NCI-H1092 (cell line): ENCODE measurements at places on chromosomes 5 and 9.

- DNase-seq = no peak
Measured at GRCh38 chr5:128378632-128379031, 159.4 kb downstream of the FBN2 start.

GRCh38 chr5:170769246-170769645 is 14.3 kb upstream of the GABRP start:
- DNase-seq = no peak

GRCh38 chr9:131977109-131977838 is 102.4 kb downstream of the MED27 start:
- no peak for DNase-seq

DNA sequence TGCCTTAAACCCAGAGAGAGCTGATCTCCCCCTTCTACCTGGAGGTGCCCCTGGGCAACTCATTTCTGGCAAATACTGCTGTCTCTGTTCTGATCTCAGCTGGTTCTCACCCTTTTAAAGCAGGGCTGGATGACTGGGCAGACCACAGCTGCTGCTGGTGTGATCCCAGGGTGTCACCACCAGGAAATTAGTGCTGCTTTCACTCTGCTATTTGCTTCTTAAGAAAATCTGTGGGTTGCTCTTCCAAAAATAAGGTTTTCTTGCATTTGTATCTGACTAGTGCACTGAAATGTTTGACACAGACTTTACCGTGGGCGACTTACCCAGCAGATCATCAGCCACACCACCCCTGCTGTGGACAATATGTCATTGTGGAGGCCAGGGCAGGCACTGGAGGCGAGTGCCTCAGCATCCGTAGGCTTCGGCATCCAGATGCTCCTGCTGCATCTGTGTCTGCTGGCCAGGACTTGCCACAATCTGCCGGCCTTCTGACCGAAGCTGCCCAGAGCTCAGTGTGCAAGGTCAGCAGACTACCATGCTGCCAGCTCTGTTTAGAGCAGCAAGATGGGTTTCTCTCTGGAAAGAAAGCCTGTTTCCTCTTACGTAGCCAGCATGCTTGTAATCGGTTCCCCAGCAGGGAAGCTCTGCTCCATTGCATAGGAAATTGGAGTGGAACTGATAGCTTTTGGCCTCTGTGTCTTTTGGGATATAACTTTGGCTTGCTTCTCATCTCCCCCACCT is 13.6 kb downstream of the ARHGAP26 start:
- no peak for DNase-seq

GRCh38 chr9:117083559-117083958 is 331.3 kb downstream of the ASTN2 start:
- DNase-seq = no peak

- DNase-seq = no peak
Measured at GRCh38 chr5:179318221-179318955, 26.9 kb downstream of the ADAMTS2 start.

DNA sequence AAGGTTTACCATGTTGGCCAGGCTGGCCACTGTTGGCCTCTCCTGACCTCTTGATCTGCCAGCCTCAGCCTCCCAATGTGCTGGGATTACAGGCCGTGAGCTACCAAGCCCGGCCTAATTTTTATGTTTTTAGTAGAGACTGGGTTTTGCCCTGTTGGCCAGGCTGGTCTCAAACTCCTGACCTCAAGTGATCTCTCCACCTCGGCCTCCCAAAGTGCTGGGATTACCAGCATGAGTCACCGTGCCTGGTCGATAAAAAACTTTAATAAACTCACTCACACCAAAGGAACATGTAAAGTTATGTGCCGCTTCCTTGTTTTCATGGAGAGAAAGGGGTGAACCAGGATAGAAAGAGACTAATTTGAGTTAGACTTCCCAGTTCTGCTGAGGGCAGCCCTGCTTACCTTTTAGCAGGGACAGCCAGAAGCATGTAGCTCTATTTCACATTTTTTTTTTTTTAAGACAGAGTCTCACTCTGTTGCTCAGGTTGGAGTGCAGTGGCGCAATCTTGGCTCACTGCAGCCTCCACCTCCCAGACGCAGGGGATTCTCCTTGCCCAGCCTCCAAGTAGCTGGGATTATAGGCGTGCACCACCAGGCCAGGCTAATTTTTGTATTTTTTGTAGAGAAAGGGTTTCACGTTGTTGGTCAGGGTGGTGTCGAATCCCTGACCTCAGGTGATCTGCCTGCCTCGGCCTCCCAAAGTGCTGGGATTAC is 11.4 kb upstream of the HAUS6 start:
- DNase-seq = no peak

DNA sequence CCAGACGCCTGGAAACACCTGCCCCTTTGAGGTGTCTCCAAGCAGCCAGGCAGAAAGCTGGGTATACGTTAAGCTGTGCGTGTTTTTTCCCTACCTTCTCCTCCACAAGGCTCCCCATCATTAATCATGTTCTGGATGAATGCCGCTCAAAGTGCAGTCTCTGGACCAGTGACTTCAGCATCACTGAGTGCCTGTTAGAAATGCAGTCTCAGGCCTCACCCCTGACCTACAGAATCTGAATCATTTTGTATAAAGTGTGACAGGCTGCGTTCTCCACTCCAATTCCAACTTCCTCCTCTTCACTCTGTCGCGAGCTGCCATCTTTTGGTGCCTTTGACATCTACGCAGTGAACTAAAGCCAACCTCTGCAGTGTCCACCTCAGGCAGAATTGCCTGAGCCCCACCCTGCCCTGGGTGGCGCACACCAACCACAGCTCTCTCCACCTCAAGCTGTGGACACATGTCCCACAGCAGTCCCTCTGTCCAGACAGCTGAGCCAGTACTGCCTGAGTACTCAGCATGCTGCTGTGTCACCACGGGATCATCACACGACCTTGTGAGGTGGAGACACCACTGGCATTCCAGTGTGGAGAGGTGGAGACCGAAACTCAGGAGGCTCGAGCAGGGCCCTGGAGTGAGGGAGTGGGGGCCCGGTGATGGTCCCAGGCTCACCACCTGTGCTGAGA is 14.2 kb downstream of the PTPN3 start:
- no peak for DNase-seq

GRCh38 chr9:1018121-1018520 is 32.0 kb upstream of the DMRT2 start:
- no peak for DNase-seq

GRCh38 chr9:3916984-3917383 is 382.9 kb downstream of the GLIS3 start:
- no peak for DNase-seq

DNA sequence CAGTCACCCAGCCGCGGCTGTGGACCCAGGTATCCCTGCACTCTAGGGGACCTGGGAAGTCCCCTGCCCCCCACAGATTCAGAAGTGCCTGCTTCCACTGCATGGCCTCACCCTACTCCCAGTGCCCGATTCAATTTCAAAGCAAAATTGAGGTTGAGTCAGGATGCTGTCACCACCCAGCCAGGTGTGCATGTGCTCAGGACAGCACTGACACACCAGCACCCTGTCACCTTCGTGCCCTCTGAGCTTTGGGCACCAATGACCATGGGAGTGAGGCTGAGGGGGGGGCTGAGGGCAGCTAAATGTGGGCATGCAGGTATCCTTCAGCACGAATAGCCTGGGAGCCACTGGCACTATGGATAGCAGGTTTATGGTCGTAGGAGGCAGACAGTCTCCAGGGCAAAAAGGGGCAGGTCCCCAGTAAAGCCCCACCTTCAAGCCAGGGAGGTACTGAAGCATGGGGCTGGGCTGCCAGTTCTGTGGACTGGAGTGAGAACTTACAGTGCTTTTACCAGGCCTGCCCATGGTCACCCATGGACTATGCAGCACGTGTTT is 1151.6 kb upstream of the CDH6 start:
- DNase-seq = no peak

- DNase-seq = no peak
Measured at GRCh38 chr5:147821766-147822165, 9.7 kb downstream of the SPINK1 start.

- DNase-seq = no peak
Measured at GRCh38 chr5:149162401-149163084, 21.2 kb downstream of the ABLIM3 start.

- no peak for DNase-seq
Measured at GRCh38 chr9:33426843-33427293, 20.5 kb downstream of the AQP3 start.

- no peak for DNase-seq
Measured at GRCh38 chr5:135062216-135063055, 28.4 kb upstream of the PITX1 start.

DNA sequence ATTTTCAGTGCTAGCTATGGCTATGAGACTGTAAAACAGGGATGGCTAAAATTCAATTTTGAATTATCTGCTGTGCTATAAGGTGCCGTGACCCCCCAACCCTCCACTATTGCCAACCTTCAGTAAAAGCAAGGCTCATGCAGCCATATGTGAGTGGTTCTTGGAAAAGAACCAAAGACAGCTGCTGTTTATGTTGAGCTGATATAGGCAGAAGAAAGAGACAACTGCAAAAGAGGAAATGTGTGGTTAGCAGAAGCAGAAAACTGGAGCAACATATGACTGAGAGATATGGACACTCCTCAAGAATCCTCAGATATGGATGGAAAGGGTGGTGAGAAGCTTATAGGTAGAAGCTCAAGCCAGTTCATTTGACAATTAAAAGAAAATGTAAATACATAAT is 200.3 kb downstream of the TLE1 start:
- no peak for DNase-seq

DNA sequence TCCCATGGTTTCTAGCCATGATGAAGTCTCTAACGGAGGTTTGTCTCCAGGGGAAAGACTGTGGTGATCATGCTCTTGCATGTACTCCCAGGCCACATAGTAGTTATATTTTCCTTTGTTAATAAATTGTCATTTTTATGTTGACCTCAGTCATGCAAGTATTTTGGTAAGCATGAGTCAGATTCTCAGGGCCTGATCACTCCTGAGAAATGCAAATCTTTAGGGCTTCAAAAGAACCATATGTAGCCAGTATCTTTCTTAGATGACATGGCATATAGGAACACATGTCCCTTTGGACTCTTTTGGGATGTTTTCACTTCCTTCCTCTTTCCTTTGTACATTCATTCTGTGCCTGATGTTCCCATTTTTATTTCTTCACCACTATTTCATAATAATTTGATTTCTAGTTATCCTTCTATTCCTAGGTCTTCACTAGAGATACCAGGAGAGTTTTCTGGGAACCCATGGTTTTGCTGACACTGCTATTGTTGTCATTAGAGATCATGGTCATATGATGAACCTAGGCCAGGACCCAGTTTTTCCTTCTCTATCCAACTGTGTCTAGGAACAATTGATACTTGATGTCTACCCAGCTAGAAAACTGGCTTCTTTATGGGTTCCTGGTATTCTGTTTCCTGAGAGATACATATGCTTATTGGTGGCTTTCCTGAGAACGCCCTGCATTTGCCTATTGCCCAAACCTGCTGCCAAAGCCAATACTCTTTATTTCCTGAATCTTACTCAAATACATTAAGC is 248.1 kb upstream of the NREP start:
- DNase-seq = no peak

DNA sequence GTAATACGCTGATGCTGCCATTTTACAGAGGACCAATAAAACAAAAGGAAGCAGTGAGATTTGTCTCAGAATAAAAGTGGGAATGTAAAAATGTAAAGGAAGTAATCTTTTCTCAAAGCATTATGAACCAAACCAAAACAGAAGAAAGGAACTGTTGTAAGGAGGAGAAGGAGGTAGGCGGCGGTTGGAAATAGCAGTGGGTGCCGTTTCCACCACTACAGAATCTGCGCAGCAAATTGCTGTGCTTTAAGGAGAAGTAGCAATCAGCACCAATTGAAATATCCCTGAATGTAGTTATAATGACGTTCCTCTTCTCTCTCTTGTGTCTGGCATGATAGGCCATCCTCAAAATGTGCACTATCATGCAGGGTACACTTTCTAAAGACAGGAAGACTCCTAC is 455.1 kb upstream of the TLE4 start:
- DNase-seq = no peak

GRCh38 chr9:71895117-71895516 is 15.9 kb downstream of the ABHD17B start:
- DNase-seq = no peak

- DNase-seq = no peak
Measured at GRCh38 chr9:4144869-4145268, 155.0 kb downstream of the GLIS3 start.

GRCh38 chr5:81353189-81353588 is 40.7 kb downstream of the ACOT12 start:
- no peak for DNase-seq

DNA sequence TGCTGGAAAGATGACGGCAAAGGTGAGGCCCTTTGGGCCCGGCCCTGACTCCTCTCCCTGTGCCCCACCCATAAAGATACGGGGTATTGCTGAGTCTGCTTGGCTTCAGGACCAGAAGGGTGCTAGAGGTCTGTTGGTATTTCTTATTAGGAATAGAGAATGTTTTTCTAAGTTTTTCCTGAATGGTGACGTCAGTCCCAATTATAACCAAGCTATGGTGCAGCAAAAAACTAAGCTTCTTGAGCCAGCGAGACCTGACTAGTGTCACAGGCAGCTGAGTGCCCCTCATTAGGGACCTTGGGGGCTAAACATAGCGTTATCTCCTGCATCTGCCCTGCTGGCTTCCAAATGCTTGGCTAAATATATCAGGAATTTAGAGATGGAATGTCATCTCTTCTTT is 151.0 kb upstream of the TBC1D2 start:
- no peak for DNase-seq

DNA sequence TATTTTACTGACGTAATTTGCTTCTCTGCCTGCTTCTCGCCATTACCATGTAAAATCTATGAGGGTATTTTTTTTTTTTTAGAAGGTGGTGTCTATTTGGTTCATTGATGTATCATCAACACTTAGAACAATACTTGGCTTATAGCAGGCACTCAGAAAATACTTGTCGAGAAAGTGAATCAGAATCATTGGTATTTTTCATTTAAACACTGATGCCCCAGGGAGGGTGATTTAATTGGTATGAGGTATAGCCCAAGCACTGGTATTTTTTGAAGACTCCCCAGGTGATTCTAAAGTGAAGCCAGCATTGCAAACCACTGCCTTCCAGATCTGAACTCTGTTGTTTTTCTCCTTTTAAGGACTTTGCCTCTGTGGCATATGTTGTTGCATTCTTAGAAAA is 16.6 kb downstream of the PDZD2 start:
- no peak for DNase-seq

DNA sequence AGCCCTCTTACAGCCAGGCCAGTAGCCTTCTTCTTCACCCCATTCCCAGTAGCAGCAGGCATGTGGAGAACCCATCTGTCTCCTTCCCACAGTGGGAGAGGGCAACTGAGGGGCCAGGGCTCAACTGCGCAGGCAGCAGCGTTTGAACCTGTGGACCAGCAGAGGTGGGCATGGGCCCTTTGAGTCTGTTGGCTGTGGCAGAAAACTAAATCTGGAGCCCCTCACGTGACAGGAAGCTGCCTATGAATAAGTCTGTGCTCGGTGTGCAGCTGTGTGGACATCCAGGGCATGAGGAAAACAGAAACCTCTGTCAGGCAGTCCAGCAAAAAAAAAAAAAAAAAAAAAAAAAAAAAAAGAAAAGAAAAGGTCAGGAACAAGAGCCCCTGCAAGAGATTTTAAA is 189.2 kb upstream of the NR3C1 start:
- DNase-seq = no peak
